ENCODE measurements at places on chromosomes 1 and 21.
A peak's percentile ranks its signal among the peaks of the same experiment; 100 is the strongest.

GRCh38 chr1:161801955-161802354, 35.8 kb downstream of the ATF6 start:
- no peak for DNase-seq

DNA sequence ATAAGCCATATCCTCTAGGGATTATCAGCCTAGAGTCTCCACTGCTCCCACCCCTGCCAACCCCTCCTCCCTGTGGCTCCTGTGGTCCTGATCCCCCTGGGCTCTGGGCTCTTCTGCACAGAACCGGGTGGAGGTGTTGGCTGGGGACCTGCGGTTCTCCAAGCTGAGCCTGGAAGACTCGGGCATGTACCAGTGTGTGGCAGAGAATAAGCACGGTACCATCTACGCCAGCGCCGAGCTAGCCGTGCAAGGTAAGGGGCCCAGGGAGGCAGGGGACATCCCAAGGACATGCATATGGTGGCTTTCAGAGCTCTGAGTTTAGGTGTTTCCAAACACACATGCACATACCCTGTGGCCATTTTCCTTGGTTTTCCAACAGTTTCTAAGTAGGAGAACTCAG, 19.3 kb downstream of the CNTN2 start:
- no peak for DNase-seq

- DNase-seq: no peak
Measured at GRCh38 chr1:198904321-198904720, 265.5 kb downstream of the PTPRC start.

DNA sequence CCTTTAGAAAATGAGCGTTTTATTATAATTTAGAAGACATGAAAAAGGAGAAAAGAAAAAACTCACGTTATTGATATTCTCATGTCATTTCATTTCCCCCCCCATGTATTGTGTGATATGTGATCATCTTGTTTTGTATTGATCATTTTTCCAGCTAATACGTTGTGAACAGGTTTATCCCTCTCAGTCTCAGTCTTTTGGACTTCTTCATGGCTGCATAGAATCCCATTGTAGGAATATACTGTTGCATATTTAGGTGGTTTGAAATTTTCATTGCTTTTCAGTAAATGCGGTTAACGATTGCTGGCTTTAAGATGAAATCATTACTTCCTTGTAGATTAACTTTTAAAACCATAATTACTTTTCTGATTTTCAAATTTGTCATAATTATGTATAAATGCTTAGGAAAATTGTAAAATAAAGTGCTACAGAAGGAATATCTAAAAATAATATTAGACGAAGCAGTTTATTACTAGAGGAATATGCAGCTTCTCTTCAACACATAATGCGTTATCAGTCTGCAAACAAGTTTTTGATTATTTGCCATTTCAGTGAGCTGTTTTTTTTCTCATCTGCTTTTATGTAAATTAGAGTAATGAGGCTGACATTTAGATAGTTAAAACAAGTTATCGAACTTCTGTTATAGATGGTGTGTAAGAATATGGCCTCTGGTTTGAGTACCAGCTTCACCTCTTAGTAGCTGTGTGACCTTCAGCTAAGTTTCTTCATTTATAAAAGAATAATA, 1.8 kb downstream of the SON start:
- DNase-seq: no peak

DNA sequence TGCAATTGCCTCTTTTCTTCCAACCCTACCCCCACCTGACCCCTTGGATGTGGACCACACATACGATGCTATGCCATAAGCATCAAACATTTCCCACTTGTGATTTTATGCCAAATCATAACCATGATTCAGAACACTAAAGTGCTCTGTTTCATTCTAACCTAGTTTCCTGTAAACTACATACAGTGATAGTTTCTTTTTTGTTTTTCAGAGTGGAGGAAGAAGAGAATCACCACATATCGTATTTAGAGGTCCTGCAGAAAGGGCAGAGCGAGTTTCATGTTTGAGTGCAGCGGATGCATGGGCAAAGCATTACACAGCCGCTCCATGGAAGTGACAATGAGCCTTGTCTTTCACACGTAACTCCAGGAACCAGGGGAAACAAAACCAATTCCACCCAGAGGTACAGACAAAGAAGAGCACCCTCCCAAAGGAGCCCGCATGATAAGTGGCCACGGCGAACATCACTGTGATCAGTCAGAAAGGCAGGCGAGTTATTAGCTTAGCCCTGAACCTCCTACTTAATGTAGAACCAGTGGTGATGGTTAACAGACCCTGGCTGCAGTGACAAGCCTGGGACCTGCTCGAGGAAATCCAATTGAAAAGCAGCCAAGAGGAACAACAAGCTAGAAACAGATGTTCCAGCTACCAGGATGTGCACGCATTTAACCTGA, 64.0 kb upstream of the ZNF281 start:
- DNase-seq: no peak

GRCh38 chr1:220791956-220792355, 5.2 kb downstream of the MTARC1 start:
- DNase-seq: no peak

DNA sequence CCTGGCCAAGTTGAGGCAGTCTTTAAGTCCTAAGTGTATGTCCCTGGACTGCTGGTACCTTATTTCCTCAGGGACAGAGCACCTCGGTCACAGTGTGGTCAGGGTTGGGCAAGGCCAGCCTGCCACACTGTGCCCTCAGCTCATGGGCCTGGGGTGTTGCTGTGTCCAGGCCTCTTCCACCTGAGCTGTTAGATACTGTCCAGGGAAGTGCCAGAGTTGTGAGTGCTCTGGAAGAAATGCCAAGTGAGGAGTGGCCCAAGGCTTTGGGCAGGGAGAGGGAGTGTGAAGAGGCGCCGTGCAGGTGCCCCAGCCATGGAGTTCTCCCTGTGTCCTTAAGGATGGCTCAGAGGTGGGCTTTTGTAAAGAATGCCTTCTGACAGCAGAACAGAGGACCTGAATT, 15.3 kb downstream of the URB2 start:
- no peak for DNase-seq

DNA sequence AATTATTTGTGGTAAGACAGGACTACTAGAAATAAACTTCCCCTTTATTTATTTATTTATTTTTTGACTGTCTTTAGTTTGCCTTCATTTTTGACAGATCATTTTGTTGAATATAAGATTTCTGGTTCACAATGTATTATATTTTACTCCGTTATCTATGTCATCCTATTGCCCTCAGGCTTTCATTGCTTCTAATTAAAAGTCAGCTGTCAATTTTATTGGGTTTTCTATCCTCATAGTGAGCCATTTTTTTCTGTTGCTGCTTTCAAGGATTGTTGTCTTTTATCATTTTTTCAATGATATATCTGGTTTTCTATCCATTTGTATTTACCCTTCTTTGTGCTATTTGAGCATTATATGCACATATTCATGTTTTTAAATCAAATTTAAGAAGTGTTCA, 866.2 kb downstream of the LRRIQ3 start:
- DNase-seq: no peak

DNA sequence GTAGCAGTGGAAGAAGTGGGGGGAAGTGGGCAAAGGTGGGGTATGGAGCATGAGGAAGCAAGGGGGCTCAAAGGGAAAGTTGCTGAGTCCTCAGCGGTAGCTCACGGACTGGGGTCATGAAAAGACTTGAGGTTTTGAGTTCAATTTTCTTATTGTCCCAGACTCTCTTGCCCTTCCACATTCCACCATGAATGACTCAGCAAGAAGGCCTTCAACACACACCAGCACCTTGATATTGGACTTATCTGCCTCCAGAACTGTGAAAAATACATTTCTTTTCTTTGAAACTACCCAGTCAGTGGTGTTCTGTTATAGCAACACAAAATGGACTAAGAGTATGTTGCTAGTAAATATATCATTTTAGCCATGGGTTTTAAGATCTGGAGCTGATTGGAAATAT, 17.3 kb upstream of the RHBDL2 start:
- no peak for DNase-seq

DNA sequence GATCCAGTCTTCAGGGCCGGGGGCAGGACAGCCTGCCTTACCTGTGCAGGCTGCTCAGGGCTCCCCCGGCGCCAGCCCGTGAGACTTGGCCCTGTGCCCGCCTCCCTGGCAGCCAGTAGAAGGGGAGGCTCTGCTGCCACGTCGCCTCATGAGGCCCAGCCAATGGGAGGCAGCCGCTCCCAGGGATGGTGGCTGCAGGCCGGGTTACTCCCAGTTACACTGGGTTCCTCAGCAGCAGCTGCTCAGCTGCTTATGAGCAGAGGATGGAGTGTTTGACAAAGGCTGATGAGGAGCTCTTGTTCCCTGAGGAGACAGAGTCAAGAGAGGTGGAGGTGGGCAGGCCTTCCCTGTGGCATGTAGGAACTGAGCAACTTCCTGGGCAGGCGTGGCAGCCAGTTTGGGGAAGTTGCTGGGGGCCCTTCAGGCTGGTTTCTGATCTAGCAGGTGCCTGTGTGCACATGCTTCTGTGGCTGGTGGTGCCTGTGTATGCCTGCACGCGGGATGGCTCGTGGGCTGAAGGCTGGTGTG, 5.5 kb downstream of the MFSD2A start:
- DNase-seq: peak; percentile 91

DNA sequence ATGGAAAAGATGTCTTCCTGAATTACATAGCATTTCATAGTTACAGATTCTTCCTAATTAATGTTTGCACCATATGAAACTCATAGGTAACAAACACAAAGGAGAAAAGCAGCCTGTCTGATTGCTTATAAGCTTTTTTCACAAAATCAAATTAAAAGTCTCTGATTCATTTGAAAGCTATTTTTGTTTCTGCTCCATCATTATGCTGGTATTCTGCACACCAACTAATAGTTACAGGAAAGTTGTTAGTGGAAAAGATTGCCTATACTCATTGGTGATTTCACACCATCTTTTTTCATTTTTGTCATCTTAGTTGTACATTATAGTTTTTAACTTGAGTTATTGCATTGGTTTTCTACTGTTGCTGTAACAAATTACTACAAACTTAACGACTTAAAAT, 70.0 kb downstream of the PRKAA2 start:
- no peak for DNase-seq

DNA sequence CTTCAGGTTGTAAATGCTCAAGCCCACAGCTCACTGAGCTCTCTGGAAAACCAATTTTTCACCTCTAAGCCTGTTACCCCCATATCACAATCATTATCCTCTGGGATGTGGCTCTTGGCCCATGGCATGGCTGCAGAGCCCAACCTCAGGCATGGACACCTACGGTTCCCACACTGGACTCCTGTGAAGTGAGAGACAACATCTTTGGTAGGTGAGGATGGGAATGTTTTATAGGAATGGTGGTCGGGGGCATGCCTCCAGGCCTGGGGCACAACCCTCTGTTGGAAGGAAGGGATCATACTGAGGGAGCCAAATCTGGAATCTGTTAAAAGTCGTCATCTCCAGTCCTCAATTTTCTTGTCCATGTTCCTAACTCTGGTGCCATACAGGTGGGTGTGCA, 179.1 kb downstream of the FOXD2 start:
- peak; percentile 46 for DNase-seq

DNA sequence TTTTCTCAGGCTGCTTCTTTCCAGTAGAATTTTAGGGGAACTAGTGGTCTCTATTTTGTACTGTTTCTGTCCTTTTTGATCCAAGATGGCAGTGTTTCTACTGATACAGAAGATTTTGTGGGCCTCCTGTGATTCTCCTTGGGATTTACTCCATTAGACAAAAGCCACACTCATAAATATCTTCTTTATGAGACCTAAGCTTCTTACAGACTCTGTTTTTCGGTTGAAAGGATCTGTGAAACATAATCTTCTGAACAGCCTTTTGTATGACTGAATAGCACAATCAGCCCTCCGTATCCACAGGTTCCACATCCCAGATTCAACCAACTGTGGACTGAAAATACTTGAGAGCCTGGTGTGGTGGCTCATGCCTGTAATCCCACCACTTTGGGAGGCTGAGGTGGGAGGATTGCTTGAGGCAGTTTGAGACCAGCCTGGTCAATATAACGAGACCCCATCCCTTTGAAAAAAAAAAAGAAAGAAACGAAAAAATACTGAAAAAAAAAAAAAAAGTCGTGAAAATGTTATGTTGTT, 10.8 kb upstream of the PSMD4 start:
- DNase-seq: no peak

- no peak for DNase-seq
Measured at GRCh38 chr21:15686506-15686905, 43.3 kb upstream of the USP25 start.

DNA sequence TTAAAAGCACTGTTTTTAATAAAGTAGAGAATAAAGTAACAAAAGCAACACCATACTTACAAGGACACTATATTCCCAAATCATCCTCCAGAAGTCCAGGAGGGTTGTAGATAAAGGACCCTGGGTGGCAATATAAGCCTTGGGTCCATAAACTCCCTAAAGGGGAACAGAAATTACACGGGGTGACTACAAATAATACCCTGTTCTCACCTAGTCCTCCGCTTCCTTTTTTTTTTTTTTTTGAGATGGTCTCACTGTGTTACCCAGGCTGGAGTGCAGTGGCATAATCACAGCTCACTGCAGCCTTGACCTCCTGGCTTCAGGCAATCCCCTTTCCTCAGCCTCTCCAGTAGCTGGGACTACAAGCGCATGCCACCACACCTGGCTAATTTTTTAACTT, 13.1 kb downstream of the PTPN22 start:
- no peak for DNase-seq

GRCh38 chr21:27429710-27430341, 462.9 kb upstream of the ADAMTS5 start:
- no peak for DNase-seq

GRCh38 chr1:38867208-38867607, 5.9 kb downstream of the MYCBP start:
- DNase-seq: no peak

- DNase-seq: no peak
Measured at GRCh38 chr1:198678901-198679329, 40.1 kb downstream of the PTPRC start.

GRCh38 chr1:78038071-78038470, 7.7 kb upstream of the GIPC2 start:
- DNase-seq: no peak

DNA sequence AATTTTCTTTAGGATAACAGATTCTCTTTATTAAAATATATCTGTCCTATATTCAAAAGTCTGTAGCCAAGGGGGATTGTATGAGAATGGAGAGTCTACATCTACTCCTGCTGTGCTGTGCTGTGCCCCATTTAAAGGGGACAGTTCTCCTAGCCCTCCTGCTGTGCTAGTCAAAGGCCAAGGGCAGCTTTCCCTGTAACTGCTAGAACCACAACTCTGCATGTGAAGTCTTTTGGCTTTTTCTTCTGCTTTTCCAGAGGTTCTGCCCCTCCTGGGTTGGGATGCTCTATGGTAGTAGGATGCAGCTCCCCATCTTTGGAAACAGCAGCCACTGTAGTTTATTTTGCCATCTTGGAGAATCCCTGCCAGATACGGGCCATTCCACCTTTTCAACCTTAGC, 197.5 kb upstream of the JUN start:
- no peak for DNase-seq

- no peak for DNase-seq
Measured at GRCh38 chr1:40248412-40248811, 675 bp downstream of the TMCO2 start.
